ENCODE measurements at places on chromosomes 2 and 18.
A peak's percentile ranks its signal among the peaks of the same experiment; 100 is the strongest.

GRCh38 chr2:170465241-170465640 lies 249.9 kb upstream of the SP5 start:
- no peak for DNase-seq

DNA sequence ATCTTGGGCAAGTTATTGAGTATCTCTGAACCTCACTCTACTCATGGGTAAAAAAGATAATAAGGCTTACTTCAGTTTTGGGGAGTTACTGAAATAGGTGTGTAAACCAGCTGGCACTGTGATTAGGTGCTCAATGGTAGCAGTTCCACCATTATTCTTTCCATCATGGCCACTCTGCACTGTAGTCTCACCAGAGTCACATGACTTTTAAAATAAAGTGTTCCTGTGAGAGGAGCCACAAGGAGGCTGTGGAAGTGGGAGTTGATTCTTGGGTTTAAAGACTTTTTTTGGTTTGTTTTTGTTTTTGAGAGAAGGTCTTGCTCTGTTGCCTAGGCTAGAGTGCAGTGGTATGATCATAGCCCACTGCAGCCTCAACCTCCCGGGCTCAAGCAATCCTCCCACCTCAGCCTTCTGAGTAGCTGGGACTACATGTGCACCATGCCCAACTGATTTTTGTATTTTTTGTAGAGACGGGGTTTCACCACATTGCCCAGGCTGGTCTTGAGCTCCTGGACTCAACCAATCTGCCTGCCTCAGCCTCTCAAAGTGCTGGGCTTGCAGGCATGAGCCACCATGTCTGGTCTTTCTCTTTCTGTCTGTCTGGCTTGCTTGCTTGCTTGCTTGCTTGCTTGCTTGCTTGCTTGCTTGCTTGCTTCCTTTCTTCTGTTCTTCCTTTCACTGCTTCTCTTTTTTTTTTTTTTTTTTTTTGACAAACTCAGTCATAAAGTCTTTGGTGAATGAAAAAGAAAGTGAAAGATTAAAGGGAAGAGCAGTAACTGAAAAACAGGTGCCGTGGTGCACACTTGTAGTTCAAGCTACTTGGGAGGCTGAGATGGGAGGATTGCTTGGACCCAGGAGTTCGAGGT lies 21.2 kb upstream of the ACVR1 start:
- DNase-seq: no peak

DNA sequence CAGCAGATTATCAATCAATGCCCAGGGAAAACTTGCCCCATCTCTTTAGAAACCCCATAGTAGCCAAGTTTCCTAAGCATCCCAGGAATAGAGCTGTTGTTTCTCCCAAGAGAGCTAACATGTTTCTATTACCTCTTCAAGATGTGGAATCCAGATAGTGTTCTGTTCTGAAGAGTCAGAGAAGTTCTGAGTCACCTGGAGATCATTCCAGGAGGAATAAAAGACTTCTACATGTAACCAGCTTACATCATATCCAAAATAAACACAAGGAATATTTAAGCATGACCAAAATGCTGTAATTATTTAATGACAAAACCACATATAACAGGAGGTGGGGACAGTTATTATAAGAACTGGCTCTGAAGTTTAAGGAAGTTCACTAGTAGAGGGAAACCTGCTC lies 51.0 kb upstream of the GORASP2 start:
- DNase-seq: no peak

DNA sequence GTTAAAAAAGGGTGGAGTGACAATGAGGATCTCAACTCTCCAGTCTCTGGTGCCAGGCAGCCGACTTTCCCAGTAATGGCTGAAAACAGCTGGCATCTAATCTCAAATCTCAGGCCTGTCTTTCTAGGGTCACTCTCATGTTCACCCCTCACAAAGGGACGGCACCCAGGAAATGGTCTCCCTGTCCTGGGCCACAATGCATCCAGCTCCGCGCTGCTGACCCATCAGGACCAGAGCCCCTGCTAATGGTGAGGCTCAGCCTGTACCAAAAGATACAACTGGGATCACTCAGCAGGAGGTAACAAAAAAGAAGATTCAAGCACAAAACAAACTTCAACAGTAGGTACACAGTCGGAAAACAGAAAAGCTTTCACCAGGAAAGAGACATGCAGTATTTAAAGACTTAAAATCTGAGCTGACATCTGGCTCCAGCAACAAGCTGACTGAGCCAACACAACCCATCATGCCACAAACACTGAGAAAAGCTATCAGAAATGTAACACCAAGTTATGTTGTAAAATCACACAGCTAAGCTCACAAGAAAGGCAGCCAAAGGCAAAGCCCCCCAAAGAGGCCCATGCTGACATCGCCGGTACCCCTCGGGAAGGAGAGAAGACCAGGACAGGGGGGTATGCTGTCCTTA lies 13.6 kb upstream of the KIDINS220 start:
- no peak for DNase-seq

DNA sequence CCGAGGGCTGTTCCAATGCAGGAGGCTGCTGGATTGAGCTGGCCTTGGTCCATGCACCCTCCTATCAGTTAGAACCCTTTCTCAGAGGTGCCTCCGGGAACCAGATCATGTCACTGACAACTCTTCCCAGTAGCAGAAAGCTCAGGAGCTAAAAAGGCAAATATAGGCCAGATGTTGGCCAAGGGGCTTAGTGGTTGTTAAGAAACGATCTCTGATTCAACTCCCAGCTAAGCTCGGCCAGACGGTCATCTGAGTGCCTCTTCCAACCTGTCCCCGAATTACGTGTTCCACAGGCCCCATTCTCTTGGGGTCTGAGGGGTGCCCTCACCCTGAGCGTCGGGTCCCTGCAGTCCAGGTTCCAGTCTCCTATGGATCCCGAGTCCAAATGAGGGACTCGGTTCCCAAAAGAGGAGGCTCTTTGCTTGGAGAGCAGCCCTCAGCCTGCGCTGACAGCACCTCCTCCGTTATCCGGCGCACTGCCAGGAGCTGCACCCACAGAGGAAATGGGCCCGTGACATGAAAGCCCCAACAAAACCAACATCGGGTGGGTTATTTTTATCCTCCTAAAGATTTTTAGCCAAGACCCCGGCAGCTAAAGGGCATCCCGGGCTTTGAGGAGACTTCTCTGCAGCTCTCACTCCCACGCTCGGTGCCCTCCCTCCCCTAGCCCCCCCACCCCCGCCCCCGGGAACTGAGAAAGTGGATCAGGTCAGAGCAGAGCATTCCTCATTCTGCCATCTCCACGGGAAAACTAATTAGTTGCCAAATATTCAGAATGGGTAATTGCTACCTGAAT lies 106.6 kb upstream of the ID2 start:
- peak; percentile 48 for DNase-seq

GRCh38 chr18:62981566-62981965 lies 266.2 kb downstream of the PHLPP1 start:
- DNase-seq: no peak

- DNase-seq: no peak
These were observed 49.5 kb downstream of the TGIF1 start for GRCh38 chr18:3499501-3499900.

DNA sequence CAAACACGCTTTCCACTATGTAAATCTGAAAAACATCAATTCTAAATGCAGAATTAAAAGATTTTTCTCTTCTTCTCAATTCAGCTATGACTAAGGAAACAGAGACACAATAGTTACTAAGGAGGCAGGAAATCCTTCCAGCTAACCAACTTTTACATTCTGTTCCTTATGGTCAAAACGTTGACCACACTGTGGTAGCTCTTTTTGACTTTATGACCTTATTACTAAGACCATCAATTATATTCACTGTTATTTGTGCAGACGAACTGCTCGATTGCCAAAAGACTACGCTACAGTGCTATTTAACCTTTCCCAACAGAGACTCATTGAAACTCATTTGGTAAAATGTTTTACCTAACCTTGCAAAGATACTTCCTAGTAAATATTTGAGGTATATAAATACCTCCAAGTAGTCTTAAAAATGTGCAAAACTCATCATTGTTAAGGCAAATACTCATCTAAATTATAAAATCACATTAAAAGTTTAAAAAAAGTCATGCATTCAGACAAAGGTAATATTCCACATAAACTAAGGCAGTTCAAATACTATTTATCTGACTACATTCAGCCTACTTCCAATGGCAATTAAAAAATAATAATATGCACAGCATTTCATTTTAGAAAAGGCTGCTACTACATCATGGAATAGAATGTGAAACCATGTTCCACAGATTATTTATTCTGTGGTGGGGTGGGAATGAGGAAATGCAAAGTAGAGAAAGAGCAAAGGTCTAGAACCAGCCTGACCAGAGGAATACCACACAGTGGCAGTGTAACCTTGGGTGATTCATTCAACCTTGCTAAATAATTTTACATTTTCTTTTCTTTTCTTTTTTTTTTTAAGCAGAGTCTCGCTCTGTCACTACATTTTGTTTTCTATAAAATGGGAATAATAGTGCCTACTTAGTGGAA lies 139.9 kb downstream of the THADA start:
- DNase-seq: no peak
